ENCODE measurements at places on chromosomes 2 and 18. TPM values are rescaled to one million over a fixed set of nuclear protein-coding genes. Genes with fewer than 3 reads are reported as not detected.

GRCh38 chr18:79849328-79850207, 51.8 kb downstream of the KCNG2 start:
- no peak overlapping the region for H3K27ac ChIP-seq
- H3K4me1 ChIP-seq, result peaks cover 10% of the 10 kb centered on the region
- DNase-seq, result no peak
- no peaks in the 10 kb centered on the region for H3K36me3 ChIP-seq

GRCh38 chr18:8253944-8254343, 355.3 kb upstream of the RAB12 start:
- H3K27me3 ChIP-seq, result no peaks in the 10 kb centered on the region
- H3K4me1 ChIP-seq, result peaks cover 4% of the 10 kb centered on the region
- DNase-seq, result no peak
- H3K4me3 ChIP-seq, result no peak overlapping the region
- H3K36me3 ChIP-seq, result peaks cover 3% of the 10 kb centered on the region
- no peak overlapping the region for H3K27ac ChIP-seq

DNA sequence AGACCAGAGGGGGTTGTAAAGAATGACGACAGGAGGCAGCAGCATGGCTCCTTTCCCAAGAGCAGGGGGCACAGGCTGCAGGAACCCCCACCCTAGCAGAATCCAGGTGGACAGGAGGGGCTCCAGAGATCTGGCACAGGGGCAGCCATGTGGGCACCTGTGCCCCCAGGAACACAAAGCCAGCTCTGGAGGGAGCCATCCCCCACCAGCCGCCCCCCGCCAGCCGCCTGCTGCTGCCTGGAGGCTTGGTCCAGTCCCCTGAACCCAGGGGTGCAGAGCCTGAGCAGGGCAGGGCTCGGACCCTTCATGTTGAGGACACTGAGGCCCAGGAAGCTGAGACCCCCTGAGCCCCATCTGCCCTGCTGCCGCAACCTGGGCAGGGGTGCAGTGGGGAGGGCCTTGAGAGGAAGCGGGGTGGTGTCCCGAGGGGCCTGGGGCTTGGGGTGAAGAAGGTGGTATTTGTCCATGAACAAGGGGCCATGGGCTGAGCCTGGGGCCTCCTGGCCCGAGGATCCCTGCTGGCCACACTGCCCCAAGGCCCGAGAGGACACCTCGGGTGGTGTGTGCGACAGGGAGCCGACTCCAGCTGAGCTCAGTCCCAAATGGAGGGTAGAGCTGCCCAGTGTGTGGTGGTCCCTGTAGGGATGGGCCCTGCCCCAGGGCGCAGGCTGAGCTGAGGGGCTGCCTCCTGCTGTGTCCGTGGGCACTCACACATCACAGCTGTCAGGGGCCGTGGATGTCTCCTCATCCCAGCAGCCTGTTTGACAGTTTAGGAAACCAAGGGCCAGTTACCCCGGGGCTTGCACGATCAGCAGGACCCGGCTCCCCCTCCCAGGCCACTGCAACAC, 39.8 kb upstream of the SNED1 start:
- H3K27me3 ChIP-seq, result peaks cover 26% of the 10 kb centered on the region
- H3K4me3 ChIP-seq, result no peak overlapping the region
- no peak for DNase-seq

GRCh38 chr18:22723773-22724172, 209.4 kb upstream of the RBBP8 start:
- no peaks in the 10 kb centered on the region for H3K36me3 ChIP-seq
- no peak overlapping the region for H3K27ac ChIP-seq
- H3K4me3 ChIP-seq, result no peak overlapping the region
- H3K27me3 ChIP-seq, result peaks cover 9% of the 10 kb centered on the region
- no peak for DNase-seq
- H3K4me1 ChIP-seq, result no peaks in the 10 kb centered on the region

- H3K36me3 ChIP-seq, result no peaks in the 10 kb centered on the region
- no peak overlapping the region for H3K4me3 ChIP-seq
- peak; percentile 93 for DNase-seq
- H3K4me1 ChIP-seq, result peaks cover 22% of the 10 kb centered on the region
- no peak overlapping the region for H3K27ac ChIP-seq
Observed at GRCh38 chr2:37585982-37586621, 85.3 kb downstream of the CDC42EP3 start.

DNA sequence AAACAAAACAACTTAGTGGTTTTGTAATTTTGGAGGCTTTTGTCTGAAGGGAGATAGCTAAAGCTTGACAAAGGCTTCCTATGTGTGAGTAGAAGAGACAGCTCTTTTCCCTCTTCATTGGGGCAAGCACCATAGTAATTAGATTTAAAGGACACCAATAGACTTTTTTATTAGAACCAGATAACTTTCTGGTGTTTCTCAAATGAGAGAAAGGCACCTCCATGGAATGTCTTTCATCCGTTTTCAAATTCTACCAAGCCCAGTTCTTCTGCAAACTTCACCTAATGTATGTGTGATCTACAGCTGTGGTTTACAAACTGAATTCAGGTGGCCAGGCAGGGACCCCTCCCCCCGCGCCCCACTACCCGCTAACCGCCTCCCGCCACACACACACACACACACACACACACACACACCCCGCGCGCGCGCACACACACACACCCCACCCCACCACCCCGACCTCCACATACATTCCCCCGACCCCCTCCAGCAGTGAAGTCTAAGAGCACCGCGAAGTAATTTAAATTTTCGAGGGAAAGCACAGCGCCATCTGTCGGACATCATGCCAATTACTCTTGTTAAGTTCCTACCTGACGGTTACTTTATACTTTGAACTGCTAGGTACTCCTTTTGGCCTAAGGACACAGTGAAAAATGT, 31.6 kb upstream of the PPP1R1C start:
- peaks cover 5% of the 10 kb centered on the region for H3K4me1 ChIP-seq
- no peak overlapping the region for H3K27ac ChIP-seq
- no peak overlapping the region for H3K4me3 ChIP-seq
- H3K36me3 ChIP-seq, result no peaks in the 10 kb centered on the region
- H3K27me3 ChIP-seq, result no peaks in the 10 kb centered on the region
- peak; percentile 62 for DNase-seq

DNA sequence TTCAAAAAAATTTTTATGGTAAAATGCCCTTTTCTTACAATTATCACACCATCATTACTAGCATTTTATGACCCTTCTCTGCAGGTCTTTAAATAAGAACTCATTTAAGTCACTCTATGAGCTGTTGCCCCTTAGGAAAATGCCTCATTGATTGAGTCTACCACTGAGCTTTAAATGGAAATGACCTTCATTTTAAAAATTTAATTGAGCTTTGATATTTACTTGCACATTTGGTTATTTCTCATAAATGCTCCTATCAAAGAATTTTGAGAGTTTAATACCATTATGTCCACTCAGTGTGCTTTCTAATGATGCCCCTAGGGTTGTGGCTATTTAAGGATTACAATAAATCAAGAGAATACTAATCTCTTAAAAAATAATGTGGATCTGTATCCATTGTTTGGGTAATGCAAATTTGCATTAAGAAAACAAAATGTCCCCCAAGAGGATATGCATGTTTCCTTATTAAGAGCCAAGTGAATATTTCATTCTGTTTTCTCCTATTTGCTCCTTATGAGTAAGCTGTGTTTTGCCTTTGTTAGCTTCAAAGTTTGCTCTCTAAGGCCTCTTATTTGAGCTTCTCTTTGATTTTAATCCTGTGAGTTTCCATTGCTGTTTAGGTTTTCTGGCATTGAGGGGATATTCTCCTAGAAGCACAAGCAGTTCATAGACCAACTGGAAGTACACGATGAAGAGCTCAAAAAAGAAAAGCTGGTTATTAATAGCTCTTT, 69.8 kb downstream of the CERS6 start:
- H3K27ac ChIP-seq, result no peak overlapping the region
- DNase-seq, result no peak
- peaks cover 12% of the 10 kb centered on the region for H3K4me1 ChIP-seq
- no peak overlapping the region for H3K4me3 ChIP-seq
- no peaks in the 10 kb centered on the region for H3K27me3 ChIP-seq
- H3K36me3 ChIP-seq, result no peaks in the 10 kb centered on the region

DNA sequence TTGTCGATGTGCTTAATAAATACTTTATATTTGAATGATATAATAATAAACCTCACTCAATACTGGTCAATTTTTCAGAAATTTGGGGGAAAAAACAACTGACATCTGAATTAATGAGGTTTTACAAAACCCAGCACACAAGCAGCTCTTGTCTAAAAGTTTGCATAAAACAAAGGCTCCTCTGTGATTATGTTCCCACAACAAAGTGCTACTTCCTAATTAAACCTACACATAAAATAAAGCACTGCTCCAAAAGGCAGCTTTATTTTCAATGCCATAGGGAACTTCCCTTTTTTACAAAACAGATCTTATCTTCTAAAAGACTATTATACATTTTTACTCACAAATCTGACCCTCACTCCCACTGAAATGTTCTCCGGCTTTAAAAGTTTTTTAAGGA, 47.1 kb downstream of the LAMA1 start:
- H3K4me1 ChIP-seq, result no peaks in the 10 kb centered on the region
- H3K27ac ChIP-seq, result no peak overlapping the region
- no peaks in the 10 kb centered on the region for H3K27me3 ChIP-seq

DNA sequence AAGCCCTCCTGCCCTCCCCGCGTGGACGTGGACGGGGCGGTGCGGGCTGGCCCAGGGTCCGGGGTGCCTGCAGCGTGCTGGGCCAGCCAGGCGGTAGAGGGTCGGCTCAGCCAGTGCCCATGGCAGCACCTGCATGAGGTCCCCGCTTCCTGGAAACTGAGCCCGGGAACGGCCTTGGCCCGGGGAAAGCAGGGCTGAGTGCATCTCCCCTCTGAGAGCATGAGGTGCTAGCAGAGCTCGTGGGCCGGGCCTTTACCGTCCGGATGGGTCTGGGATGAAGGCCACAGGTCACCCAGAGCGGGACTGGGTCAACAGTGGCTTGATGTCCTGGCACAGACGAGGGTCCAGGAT, 39.8 kb downstream of the TSHZ1 start:
- H3K4me3 ChIP-seq, result no peak overlapping the region
- no peaks in the 10 kb centered on the region for H3K36me3 ChIP-seq

DNA sequence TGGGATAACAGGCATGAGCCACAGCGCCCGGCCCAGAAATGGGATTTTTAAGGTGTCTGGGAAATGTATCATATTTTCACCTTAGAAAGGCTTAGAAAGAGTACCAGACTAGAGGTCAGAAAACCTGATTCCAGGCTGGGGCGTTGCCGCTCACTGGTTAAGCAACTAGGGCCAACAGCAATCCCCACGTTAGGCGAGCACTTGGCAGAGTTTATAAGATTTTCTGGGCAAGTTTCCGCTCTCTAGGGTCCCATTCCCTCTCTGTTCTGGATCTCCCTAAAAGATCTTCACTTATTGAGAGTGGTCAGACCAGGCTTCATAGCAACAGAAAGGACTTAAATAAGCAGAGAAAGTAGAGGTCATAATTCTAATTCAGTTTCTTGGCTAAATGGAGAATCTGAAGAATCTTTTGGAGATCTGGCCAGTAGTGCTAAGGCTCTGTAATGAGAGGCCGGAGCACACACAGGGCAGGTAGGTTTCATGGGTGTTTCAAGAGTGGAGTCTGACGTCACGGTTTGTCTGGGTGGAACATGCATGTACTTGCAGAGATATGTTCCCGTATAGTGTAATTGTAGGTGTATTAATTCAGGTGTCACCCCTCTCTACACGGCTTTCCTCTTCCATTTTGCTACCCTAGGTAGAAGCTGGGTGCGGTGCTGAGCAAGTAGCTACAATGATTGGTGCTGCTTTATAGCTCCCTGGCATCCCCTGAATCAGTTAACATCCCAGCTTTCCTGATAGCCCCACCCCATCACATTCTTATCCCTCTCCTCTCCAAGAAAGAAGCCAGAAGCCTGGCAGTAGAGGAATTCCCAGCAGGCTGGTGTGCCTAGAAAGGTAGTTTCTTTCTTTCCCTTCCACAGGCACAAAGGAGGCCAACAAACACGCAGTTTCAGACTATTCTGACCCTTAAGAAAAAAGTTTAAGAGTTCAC, 4.4 kb upstream of the SMAD7 start:
- no peaks in the 10 kb centered on the region for H3K27me3 ChIP-seq
- H3K36me3 ChIP-seq, result no peaks in the 10 kb centered on the region
- H3K27ac ChIP-seq, result peak overlapping the region; percentile 78
- no peak for DNase-seq
- peaks cover 22% of the 10 kb centered on the region for H3K4me1 ChIP-seq
- H3K4me3 ChIP-seq, result no peak overlapping the region

DNA sequence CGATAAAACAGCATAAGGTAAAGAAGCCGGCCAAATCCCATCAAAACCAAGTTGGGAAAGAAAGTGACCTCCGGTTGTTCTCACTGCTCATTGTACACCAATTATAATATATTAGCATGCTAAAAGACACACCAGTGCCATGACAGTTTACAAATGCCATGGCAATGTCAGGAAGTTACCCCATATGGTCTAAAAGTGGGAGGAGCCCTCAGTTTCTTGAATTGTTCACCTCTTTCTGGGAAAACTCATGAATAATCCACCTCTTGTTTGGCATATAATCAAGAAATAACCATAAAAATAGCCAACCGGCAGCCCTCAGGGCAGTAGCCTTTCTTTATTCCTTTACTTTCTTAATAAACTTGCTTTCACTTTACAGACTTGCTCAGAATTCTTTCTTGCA, 544.9 kb upstream of the SETBP1 start:
- no peak for DNase-seq
- H3K4me1 ChIP-seq, result no peaks in the 10 kb centered on the region
- H3K27me3 ChIP-seq, result no peaks in the 10 kb centered on the region
- no peak overlapping the region for H3K27ac ChIP-seq
- no peak overlapping the region for H3K4me3 ChIP-seq
- H3K36me3 ChIP-seq, result no peaks in the 10 kb centered on the region

DNA sequence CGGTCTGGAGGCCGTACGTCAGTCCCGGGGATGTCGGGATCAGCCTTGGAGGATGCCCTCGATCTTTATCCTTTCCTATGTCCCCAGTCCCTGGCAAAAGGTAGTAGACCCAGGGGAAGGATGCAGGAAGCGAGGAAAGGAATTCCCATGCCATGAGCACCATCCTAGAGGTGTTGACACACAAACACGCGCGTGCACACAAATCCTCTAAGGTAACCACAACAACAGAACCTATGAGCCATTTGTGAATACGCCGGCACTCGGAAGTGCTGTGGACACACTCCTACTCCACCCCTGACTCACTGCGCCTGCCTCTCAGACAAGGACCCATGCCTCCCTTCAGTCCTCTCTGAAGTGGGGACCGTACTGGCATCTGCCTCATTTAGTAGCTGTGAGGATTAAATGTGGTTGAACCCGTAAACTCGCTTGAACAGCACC, 11.3 kb upstream of the MLPH start:
- peak overlapping the region; percentile 43 for H3K4me3 ChIP-seq
- peak; percentile 60 for DNase-seq
- peak overlapping the region; percentile 69 for H3K27ac ChIP-seq
- peaks cover 20% of the 10 kb centered on the region for H3K4me1 ChIP-seq
- no peaks in the 10 kb centered on the region for H3K27me3 ChIP-seq

GRCh38 chr18:46343931-46344372, 239.8 kb downstream of the HAUS1 start:
- no peak for DNase-seq
- peaks cover 15% of the 10 kb centered on the region for H3K27me3 ChIP-seq
- no peak overlapping the region for H3K27ac ChIP-seq
- H3K36me3 ChIP-seq, result no peaks in the 10 kb centered on the region
- H3K4me3 ChIP-seq, result no peak overlapping the region
- no peaks in the 10 kb centered on the region for H3K4me1 ChIP-seq

GRCh38 chr2:23513245-23513871, 128.4 kb downstream of the KLHL29 start:
- no peak for DNase-seq
- no peak overlapping the region for H3K27ac ChIP-seq
- H3K36me3 ChIP-seq, result no peaks in the 10 kb centered on the region
- no peak overlapping the region for H3K4me3 ChIP-seq
- H3K4me1 ChIP-seq, result peaks cover 4% of the 10 kb centered on the region
- no peaks in the 10 kb centered on the region for H3K27me3 ChIP-seq

Gene KLHL14
- total RNA-seq, result not detected

Gene FSHR
- not detected for total RNA-seq

Gene CYRIA
- 1.7 TPM for total RNA-seq

Gene C2orf78
- total RNA-seq, result not detected
